ENCODE measurements at places on chromosomes 7 and 10.

DNA sequence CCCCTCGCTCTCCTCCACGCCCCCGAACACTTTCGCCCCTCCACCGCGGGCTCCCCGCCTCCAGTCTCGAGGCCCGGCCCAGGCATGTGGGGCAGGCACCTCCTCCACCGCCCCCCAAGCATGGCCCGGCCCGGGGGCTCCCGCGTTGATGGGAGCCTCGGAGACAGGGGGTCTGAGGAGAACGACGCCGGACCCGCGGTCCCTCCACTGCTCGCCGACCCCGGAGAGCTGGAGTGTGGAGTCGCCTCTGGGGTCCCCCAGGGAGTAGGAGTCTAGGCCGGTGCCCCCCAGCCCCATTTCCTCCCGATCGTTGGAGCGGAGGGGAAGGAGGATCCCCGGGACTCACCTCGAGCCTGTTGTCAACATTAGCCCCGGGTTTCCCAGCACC, 206 bp downstream of the UPF2 start:
- DNase-seq = peak; percentile 65

DNA sequence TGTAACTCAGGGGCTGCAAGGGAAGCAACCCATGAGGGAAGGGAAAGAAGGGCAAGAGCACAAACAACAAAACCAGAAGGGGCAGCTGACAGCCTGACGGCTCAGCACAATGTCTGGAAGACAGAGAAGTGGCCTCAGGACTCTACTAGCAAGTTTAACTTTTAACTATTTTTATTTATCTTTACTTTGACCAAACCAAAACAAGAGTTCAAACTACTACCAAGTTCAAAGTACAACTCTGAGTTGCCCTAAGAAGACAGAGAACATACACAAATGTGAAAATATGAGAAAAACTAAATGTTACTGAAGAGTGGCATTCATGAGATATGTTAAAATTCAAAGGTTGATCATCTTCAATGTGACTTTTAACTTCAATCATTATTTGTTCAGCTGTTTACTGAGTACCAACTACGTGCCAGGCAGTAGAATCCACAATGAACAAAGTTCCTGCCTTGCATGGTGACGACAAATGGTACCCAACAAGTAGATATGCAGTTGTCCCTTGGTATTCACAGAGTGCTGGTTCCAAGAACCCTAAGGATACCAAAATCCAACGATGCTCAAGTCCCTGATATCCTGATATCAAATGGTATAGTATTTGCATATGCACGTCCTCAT, 19.7 kb downstream of the NUDCD3 start:
- DNase-seq = no peak

DNA sequence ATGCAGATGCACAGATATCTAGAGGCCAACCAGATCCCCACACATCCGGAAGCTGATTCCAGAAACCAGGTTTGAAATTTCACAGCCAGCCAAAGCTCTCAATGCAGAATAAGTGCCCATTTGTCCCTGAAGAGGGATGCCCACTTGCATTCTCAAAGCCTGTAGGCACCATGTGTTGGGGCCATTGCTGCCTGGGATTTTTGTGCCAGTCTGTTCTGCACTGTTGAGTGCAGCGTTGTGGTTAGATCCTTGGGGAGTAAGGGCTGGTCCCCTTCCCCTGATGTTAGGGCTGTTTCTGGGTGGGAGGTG, 62.4 kb downstream of the EEPD1 start:
- peak; percentile 60 for DNase-seq

DNA sequence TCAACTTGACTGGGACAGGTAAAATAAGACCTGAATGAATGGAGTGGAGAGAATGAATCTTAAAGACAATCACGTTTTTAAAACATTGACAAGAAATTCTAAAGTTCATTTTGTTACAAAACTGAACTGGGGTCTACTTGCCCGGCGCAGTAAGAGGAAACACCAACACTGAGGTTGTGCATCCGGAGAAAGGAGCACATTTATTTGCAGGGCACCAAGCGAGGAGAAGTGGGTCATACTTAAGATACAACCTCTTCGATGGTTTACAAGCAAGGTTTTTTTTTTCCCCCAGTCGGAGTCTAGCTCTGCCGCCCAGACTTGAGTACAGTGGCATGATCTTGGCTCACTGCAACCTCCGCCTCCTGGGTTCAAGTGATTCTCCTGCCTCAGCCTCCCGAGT, 3.4 kb upstream of the REPIN1 start:
- no peak for DNase-seq

- peak; percentile 83 for DNase-seq
Measured at GRCh38 chr7:32204361-32205018, 134.3 kb upstream of the PDE1C start.

GRCh38 chr10:104299031-104299904, 30.3 kb downstream of the GSTO2 start:
- DNase-seq = no peak

DNA sequence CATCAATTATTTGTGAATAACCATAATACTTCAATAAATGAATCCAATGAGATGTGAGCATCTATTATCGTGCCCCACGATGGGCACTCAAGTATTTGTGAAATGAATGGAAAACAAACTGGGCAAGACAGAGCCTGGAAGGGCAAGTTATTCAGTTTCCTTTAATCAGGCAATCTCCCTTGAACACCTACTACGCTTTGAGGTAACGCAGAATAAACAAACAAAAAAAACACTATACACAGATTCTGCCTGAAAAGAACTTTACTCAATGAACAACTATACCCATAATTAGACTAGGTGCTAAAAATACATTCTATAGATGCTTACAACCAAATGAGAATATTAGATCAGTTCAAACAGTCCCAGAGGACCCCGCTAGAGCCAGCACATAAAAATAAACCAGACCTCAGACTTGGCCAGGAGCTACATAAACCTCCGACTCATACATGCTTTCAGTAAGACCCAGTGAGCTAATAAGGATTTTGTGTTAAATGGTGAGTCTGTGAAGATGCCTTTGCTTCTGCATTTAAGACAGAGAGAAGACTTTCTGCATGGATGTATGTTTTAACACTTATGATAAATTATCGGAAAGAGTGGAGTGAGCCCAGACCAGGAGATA, 121.3 kb downstream of the MPP7 start:
- DNase-seq = no peak

DNA sequence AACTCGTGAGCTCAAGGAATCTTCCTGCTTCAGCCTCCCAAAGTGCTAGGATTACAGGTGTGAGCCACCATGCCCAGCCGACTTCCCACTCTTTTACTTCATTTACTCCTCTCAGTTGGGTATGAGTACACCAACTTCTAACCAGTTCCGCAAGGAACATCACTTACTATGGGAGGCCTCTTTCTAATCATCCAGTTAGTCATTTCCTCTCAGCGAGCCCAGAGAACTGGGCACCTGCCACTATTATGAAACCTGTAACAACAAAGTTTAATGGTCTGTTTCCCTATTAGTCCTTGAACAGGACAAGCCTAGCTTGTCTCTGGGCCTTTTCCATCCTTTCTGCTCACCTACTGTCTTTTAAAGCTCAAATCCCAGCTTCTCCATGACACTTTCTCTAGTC, 88.8 kb downstream of the DNMBP start:
- DNase-seq = no peak

DNA sequence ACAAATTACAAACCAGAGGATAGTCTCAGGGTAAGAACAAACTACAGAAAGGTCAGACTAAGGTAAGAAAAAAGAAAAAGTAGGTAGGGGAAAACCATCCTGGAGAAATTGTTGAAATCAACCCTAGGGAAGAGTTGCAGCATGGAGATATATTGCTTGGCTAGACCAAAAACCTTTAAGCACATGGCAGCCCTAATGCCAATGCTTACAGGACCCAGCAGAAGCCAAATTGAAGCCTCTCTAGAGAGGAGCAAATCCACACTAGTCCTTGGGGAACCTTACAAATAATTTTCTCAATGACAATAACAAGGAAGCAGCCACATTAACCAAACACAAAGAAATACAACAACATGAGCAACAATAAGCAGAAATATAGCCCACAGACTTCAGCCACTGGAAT, 81.9 kb downstream of the CNOT4 start:
- DNase-seq = no peak

GRCh38 chr7:123208793-123209192, 9.0 kb upstream of the SLC13A1 start:
- no peak for DNase-seq

DNA sequence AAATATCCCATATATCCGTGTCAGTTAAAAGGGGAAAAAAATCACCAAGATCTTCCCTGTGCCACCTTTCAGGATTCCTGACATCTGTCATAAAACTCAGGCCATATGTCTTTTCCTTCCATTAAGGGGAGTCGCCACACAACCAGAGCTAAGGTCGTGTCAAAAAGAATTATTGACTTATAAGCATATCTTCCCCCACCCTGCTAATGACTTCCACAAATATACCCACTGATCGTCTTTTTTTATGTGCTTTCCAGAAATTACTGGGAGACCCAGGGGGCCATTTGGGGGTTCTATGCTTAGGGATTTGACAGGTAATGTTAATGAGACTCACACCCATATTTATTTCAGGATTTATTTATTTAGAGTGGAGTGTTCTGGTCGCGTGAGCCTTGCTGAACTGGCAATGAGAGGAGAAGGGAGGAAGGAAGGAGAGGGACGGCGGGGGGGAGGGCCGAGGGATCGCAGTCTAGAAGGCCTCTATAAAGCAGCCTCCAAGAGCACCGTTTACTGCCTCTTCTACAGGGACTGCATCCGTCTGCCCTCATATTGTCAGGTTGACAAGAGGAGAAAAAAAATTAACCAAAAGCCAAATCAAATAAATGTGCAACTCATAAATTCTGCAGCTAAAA, 135.7 kb upstream of the MGMT start:
- no peak for DNase-seq

DNA sequence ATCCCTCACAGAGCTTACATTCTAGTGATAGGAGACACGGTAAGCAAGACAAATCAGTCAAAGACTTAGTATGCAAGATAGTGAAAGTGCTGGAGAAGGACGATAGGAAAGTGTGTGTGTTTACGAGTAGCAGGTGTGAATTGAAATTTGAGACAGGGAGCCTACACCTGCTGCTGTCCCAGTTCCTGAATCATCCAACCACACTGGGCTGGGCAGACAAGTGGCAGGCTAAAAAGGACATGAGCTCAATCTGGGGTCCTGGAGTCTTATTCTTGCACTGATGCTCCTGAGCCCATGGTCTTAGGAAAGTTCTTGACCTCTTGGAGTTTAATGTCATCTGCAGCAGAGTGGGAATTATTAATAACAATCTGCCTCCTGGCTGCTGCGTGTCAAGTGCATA, 16.2 kb downstream of the RBP3 start:
- no peak for DNase-seq

DNA sequence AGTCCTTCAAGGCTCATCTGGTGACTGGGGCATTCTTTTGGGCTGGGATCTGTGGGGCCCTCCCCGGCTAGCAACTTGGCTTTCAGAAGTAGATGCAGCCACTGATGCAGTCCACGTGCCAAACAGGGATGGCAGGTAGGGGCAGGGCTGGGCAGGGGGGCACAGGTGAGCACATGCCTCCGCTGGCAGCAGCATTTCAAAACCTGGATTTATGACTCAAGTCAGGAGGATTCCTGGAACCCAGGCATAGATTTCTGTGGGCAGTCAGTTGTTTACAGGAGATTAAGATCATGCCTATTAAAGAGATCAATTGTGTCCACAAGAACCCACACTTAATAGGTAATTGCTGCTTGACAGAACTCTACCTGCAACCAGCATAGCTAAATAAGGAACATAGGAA, 839 bp upstream of the HABP2 start:
- DNase-seq = no peak

- DNase-seq = no peak
Measured at GRCh38 chr10:12063483-12063818, 5.3 kb upstream of the DHTKD1 start.

DNA sequence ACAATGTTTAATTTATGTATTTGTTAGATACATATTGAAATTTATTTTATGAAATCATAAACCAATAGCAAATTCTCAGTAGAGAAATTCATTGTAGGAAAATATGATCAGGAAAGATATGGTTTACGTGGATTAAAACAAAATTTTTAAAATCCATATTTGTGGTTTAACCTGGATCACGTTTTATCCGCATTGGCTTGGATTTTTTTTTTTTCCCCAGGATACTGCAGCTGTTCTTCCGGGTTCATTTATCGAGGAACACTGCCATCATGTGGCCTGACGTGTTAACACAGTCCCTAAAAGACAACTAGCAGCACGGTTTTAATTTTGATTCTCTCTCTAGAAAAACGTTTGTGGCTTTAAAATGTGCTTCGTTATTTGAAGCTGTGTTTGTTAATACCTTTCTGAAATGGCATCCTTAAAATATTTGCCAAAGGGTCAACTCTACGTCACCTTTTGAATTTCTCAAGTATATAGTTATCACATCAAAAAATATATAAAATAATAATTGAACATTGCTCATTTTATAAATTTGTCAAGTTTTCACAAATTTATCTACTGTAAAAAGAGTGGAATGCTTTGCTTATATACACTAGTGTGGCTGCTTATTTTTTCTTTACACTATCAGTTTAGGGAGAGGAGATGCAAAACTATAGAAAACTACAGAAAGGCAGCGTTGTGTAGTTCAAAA, 8.7 kb upstream of the ASB4 start:
- DNase-seq = peak; percentile 71

- no peak for DNase-seq
Measured at GRCh38 chr7:152663931-152664330, 12.0 kb downstream of the XRCC2 start.

GRCh38 chr7:117530390-117530789, 50.6 kb downstream of the CFTR start:
- DNase-seq = no peak

- DNase-seq = no peak
Measured at GRCh38 chr10:129780901-129781795, 182.9 kb downstream of the EBF3 start.

GRCh38 chr7:101678658-101679057, 49.6 kb upstream of the MYL10 start:
- no peak for DNase-seq

DNA sequence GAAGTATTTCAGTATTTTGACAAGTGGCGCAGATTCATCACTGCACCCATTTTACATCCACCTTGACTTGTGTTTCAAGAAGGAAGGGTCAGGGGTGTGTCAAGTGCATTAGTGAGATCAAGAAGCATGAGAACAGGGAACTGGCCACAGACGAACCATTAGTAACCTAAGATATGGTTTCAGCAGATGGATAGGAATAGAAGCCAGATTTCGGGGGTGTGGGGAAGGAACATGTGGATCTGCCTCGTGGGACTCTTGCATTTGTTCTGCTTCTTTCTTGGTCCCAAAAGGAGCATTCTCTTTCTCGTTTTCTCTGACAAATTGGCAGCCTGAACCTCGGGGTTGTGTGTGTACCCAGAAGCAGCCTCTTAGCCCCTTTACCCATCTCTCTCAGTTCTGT, 9.6 kb downstream of the DENND2A start:
- no peak for DNase-seq

GRCh38 chr7:17408245-17408903, 109.9 kb downstream of the AHR start:
- DNase-seq = peak; percentile 74

- no peak for DNase-seq
Measured at GRCh38 chr7:33882950-33883670, 22.2 kb upstream of the BMPER start.
